ENCODE measurements at places on chromosomes 1 and 21. TPM values are rescaled to one million over a fixed set of nuclear protein-coding genes. Genes with fewer than 3 reads are reported as not detected.

Gene NTMT2
- not detected for total RNA-seq

Gene CADM3
- 5.6 TPM for total RNA-seq

Gene SLC9C2
- total RNA-seq = not detected

Gene TRMT1L
- 17.9 TPM for total RNA-seq

Gene C1orf167
- not detected for total RNA-seq

Gene C1QC
- not detected for total RNA-seq

Gene FCGR1A
- total RNA-seq = not detected

Gene ZMYND12
- total RNA-seq = 0.42 TPM

Gene KCNQ4
- 1.4 TPM for total RNA-seq

Gene S100A8
- not detected for total RNA-seq

Gene OR2L8
- 0.24 TPM for total RNA-seq

Gene PLEKHO1
- total RNA-seq = 48.1 TPM

Gene KIAA0040
- 5.0 TPM for total RNA-seq

Gene NBPF4
- total RNA-seq = not detected

Gene AMIGO1
- total RNA-seq = 3.6 TPM

Gene TENT5C
- total RNA-seq = 0.18 TPM

Gene SPATA17
- 0.44 TPM for total RNA-seq

Gene RAP1GAP
- total RNA-seq = 6.4 TPM

Gene GNG4
- total RNA-seq = 32.2 TPM

Gene OVAAL
- total RNA-seq = not detected

Gene RASSF5
- total RNA-seq = 0.50 TPM

Gene KRTAP21-2
- total RNA-seq = not detected

Gene F3
- total RNA-seq = 21.7 TPM

Gene TNNI3K
- not detected for total RNA-seq

Gene CD5L
- not detected for total RNA-seq

Gene TCHH
- not detected for total RNA-seq

Gene RHD
- 1.6 TPM for total RNA-seq

Gene GBP5
- not detected for total RNA-seq

Gene CASP9
- total RNA-seq = 15.9 TPM

Gene RHOU
- total RNA-seq = 4.2 TPM

Gene ZNF436
- 0.52 TPM for total RNA-seq

Gene GRHL3
- total RNA-seq = 4.0 TPM

Gene SMCP
- total RNA-seq = not detected

Gene GJA4
- 1.4 TPM for total RNA-seq

Gene ZBTB8A
- 11.3 TPM for total RNA-seq

Gene ACTN2
- 2.3 TPM for total RNA-seq

Gene PPT1
- total RNA-seq = 109 TPM

Gene SPAG17
- 0.37 TPM for total RNA-seq

Gene PYHIN1
- total RNA-seq = not detected

Gene ADORA3
- total RNA-seq = not detected

Gene TAS1R2
- not detected for total RNA-seq

Gene RAB42
- 13.2 TPM for total RNA-seq

Gene AGT
- total RNA-seq = not detected

Gene NBL1
- 6.4 TPM for total RNA-seq

Gene NECTIN4
- 0.33 TPM for total RNA-seq

Gene SERPINC1
- not detected for total RNA-seq

Gene LCE1D
- total RNA-seq = not detected

Gene ZNF678
- total RNA-seq = 25.3 TPM

Gene RUNX3
- total RNA-seq = 0.35 TPM

Gene TCEA3
- 0.29 TPM for total RNA-seq

Gene HSF2BP
- total RNA-seq = 1.5 TPM

Gene F5
- total RNA-seq = 0.04 TPM

Gene NUCKS1
- 414 TPM for total RNA-seq

Gene KCNA3
- total RNA-seq = 0.68 TPM

Gene AHCYL1
- total RNA-seq = 89.0 TPM

Gene OR2T29
- not detected for total RNA-seq

Measured in H9 (cell line).